ENCODE measurements at places on chromosomes 7 and 10. TPM values are rescaled to one million over a fixed set of nuclear protein-coding genes. Genes with fewer than 3 reads are reported as not detected.

DCLRE1C gene
- 50.7 TPM for total RNA-seq

RAPGEF5 gene
- total RNA-seq: 0.42 TPM

STAG3 gene
- 16.5 TPM for total RNA-seq

ANKRD30A gene
- not detected for total RNA-seq

TFEC gene
- 0.73 TPM for total RNA-seq

CDNF gene
- total RNA-seq: 1.2 TPM

GOLGA7B gene
- 11.0 TPM for total RNA-seq

OPALIN gene
- total RNA-seq: not detected

Measured in activated CD8-positive, alpha-beta T cell treated with anti-CD3 and anti-CD28 coated beads, Interleukin-2, amount 10 ng/mL, durations not matched to agents 7 days and 5 days (primary cell).